Fibroblast of the aortic adventitia (primary cell): ENCODE measurements at places on chromosomes 6 and 20. TPM values are rescaled to one million over a fixed set of nuclear protein-coding genes. Genes with fewer than 3 reads are reported as not detected.

DNA sequence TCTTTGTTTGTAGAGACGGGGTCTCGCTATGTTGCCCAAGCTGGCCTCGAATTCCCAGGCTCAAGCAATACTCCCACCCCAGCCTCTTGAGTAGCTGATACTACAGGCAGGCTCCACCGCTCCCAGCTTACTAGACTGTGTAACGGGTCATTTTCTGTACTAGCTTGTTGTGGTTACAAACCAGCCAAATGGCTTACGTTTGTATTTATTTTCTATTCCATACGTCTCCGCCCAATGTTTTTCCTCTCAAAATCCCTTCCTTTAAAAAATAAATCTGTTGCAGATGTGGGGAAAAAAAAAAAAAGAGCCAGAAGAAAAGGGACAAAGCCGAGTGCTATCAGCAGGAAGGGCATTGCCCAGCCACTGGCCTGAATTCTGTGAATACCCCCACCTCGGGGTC is 41.6 kb downstream of the PRND start:
- DNase-seq: no peak

DNA sequence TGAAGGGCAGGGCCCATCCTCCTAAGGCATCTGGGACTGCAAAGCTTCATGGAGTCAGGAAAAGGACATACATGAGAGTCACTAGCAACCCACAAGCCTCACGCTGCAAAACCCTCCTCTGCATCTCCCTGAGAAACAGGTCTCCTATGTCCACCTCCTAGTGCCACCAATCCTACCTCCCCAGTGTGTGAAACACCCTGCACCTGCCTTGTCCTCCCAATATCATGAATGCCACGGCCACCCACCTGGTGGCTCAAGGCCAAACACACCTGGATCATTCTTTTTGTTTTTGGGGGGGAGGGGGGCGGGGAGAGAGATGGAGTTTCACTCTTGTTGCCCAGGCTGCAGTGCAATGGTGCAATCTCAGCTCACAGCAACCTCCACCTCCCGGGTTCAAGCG is 90.5 kb downstream of the ZMYND8 start:
- DNase-seq: no peak

- peak; percentile 56 for DNase-seq
Measured at GRCh38 chr6:17454316-17455005, 61.1 kb downstream of the CAP2 start.

- no peak for DNase-seq
Measured at GRCh38 chr6:106630366-106630765, 988 bp downstream of the QRSL1 start.

- DNase-seq: peak; percentile 26
Measured at GRCh38 chr6:158475344-158476302, 84.3 kb upstream of the TMEM181 start.

The TXLNB gene
- total RNA-seq: 0.33 and 0.36 TPM in 2 replicates

The CLPSL1 gene
- not detected in 2 replicates for total RNA-seq

DNA sequence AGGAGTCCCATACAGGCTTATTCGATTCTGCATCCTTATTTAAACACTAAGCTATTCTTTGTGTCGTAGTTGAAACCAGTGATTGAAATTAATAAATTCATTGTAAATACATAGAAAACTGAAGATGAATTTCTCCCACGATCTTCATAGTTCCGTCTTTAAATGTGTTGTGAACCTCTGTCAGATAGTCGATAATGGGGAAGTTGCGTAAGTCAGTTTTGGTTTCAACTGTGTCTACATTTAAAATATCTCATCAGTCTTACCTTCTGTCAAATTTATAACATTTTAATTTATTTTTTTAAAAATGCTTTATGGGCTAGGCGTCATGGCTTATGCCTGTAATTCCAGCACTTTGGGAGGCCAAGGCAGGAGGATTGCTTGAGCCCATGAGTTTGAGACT is 12.7 kb downstream of the STX11 start:
- DNase-seq: no peak

DNA sequence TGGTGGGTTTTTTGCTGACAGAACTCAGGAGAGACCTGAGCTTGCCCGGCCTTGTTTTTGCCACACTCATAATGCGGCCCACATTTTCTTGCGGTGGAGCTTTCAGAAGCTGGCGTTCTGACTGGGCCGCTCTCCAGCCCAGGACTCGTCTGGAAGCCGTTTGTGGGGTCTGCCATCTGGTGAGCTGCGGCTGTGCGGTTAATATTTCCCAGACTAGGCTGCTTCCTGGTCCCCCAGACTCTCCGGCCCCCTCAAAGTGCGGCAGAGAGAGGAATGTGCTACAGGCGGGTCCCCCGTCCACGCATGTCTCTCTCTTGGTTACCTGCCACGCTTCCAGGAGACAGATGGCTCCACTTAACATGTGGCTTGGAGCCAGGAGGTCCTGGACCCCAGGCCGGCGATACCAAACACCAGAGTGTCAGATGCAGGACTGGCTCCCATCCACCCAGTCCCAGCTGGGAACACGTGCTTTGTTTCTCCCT is 128.9 kb upstream of the PMEPA1 start:
- DNase-seq: no peak

DNA sequence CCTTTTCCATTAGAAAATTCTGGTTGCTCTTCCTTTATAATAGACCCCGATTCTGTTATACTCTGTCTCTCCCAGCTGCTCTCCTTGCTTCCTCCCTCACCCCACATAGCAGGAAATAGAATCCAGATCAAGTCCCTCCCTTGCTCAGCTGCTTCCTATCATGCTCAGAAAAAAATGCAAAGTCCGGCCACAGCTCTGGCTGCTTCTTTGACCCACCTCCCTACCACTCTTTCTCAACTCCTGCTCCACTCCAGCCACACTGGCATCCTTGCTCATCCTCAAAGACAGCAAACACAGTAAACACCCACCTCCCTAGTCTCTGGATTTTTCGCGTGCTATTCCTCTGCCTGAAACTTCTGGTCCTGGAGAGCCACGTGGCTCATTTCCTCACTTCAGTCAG is 9.1 kb upstream of the SLC22A16 start:
- DNase-seq: peak; percentile 7

DNA sequence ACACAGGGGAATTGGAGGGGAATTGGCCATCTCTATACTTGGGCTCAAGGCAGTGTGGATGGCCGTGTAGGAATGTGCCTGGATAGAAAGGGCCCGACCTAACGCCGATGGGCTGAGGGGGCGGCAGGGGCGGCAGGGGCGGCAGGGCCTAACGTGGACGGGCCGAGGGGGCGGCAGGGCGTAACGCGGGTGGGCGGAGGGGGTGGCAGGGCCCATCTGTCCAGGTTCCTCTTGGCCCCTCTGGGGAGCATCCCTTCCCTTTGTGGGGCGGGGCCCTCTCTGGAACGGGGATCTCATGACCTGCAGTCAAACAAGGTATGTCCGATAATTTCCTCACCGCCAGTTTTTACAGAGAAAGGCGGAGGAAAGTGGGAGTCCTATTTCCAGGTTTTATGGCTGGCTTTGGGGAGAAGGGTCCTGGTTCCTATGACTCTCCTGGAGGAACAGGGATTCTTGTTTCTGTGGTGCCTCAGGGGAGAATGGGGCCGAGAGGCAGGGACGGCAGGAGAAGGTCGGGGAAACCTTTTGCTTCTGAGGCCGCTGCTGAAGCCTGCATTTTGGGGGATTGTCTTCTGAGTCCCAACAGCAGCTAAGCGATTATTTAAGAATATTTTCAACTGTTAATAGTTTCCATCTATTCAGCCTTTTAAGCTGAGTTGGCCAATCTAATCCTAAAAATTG is 100.8 kb upstream of the FRMD1 start:
- DNase-seq: no peak

The TFAP2D gene
- 5.1 TPM in 1 of 2 replicates, not detected in the other for total RNA-seq

The HLA-DPB1 gene
- total RNA-seq: 0.27 and 3.8 TPM in 2 replicates

The CCDC170 gene
- 0.09 and 0.82 TPM in 2 replicates for total RNA-seq

- DNase-seq: peak; percentile 4
Measured at GRCh38 chr6:29813809-29814208, 13.8 kb upstream of the HLA-G start.

DNA sequence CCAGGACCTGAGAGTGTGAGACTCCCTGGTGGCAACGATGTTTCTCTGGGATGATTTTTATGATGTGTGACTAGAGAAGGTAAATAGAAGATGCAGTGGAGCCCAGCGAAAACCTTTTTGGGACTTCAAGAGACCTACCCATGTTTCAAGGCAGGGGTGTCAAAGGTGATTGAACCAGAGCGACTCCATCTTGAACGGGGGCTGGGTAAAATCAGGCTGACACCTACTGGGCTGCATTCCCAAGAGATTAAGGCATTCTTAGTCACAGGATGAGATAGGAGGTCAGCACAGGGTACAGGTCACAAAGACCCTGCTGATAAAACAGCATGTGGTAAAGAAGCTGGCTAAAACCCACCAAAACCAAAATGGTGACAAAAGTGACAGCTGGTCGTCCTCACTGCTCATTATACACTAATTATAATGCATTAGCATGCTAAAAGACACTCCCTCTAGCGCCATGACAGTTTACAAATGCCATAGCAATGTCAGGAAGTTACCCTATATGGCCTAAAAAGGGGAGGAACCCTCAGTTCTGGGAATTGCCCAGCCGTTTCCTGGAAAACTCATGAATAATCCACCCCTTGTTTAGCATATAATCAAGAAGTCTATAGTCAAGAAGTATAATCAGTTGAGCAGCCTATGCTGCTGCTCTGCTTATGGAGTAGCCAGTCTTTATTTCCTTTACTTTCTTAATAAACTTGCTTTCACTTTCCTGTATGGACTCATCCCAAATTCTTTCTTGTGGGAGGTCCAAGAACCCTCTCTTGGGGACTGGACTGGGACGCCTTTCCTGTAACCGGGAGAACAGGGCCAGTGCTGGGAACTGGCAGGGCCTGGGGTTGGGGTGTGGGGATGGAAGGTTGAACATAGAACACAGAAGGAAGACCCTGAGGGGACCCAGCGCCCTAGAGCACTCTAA is 526.4 kb downstream of the QKI start:
- no peak for DNase-seq

The EMILIN3 gene
- not detected in 2 replicates for total RNA-seq

- no peak for DNase-seq
Measured at GRCh38 chr6:150730801-150731457, 131.2 kb downstream of the PLEKHG1 start.

DNA sequence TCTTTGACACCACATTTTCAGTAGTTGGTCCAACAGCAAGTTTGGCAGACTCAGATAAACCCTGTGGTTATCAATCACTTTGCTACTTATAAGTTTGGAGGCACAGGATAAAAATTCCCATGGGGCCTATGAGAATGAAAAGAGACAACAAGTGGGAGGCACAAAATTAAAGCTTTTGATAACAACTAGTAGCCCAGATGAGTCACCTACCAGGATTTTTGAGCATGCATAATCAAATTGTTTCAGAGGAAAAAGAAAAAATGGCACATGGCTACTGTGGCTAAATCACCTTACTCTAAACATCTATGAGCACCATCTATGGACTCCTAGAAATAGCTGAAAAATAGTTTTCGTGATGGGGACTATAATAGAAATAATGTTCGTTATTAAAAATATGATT is 40.8 kb upstream of the BMP5 start:
- DNase-seq: peak; percentile 32

The TREML2 gene
- total RNA-seq: not detected in 2 replicates
